ENCODE measurements at places on chromosomes 2 and 18.

DNA sequence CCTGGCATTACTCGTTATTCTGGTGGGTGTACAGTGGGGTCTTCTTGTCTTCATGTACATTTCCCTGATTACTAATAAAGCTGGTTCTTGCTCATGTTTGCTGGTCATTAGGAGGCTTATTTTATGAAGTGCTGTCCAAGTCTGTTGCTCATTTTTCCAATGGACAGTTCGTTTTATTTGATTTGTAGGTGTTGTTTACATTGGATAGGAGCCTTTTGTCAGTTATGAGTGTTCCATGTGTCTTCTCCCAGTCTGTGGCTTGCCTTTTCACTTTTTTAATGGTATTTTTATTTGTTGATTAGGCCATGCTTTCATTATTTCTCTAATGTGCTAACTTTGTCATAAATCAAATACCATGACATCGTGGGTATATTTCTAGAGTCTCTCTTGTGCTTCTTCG lies 51.9 kb downstream of the CEP192 start:
- DNase-seq = no peak

- no peak for DNase-seq
Measured at GRCh38 chr2:44707945-44708660, 233.4 kb upstream of the SIX3 start.

DNA sequence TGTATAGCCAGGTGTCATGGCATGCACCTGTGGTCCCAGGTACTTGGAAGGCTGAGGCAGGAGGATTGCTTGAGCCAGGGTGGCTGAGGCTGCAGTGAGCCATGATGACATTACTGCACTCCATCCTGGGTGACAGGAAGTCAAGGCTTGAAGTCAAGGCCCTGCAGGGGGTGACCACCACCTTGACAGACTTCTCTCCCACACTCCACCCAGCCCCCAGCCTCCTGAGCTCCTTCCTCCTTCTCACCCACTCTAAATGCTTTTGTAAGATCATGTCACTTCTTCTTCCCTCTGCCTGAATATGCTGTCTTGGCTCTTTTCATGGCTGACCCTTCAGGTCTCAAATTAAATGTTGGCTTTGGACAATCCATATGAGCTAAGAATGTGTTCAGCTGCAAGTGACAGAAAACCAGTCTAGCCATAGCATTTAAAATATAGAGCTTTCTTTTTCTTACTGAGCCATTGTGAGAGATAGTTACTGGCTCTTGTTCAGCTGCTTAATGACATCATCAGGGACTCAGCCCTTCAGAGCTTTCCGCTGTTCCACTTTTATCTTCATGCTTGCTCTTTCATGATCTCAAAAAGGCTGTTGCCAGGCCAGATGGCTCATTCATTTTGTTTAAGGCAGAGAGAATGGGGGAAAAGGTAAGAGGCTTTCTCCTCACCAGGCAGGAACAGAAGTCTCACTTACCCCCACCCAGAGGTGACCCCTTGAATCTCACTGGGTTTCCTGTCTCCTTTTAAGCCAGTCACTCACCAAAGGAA lies 36.7 kb upstream of the TTC39C start:
- no peak for DNase-seq

DNA sequence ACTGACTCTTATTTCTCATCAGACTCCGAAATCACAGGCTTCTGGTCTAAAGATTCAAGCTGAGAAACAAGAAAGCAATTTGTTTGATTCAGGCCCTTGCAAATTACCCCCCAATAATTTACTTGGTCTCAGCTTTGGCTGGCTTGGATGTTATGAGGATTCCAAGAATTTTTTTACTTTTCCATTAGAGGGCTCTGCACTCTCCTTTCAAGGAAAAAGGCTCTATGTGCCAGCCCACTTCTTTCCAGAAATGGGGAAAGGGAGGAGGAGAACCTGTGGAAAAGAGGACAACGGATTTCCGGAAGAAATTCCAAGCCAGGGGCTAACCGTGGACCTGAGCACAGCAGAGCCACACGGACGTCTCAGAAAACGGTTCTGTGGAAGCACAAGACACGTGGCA lies 44.4 kb downstream of the BCL11A start:
- no peak for DNase-seq

- DNase-seq = no peak
Measured at GRCh38 chr2:137947728-137948336, 16.4 kb upstream of the HNMT start.

GRCh38 chr2:11346023-11346482 lies 1.6 kb upstream of the ROCK2 start:
- DNase-seq = no peak

- DNase-seq = no peak
Measured at GRCh38 chr2:128502200-128502599, 183.5 kb upstream of the HS6ST1 start.

DNA sequence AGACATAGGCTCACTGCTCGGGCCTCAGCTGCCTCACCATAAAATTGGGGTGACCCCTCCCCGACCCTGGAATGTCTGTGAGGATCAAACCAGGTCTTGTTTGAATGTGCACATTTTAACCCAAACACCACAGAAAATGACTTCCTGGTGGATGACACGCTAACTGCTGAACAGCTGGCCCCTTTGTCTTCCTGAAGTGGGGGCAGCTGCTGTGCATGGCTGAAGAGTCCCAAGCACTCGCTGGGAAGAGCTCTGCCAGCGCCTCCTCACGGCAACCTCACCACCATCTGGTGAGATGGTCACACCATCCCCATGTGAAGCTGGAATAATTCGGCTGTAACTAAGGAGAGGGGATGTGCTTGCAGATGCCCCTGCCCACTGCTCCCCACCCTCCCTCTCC lies 34.0 kb downstream of the AQP12A start:
- DNase-seq = no peak

GRCh38 chr2:203740871-203741281 lies 34.4 kb downstream of the CD28 start:
- DNase-seq = no peak

GRCh38 chr18:9147440-9148202 lies 11.0 kb downstream of the ANKRD12 start:
- DNase-seq = peak; percentile 67

- DNase-seq = peak; percentile 58
Measured at GRCh38 chr2:171598713-171599319, 76.5 kb downstream of the CYBRD1 start.

GRCh38 chr2:124153713-124154112 lies 128.6 kb downstream of the CNTNAP5 start:
- no peak for DNase-seq

GRCh38 chr2:228224410-228224809 lies 42.9 kb upstream of the SPHKAP start:
- no peak for DNase-seq

- no peak for DNase-seq
Measured at GRCh38 chr2:204201507-204201906, 264.9 kb downstream of the ICOS start.

GRCh38 chr18:63410792-63411191 lies 11.5 kb downstream of the VPS4B start:
- DNase-seq = no peak

- no peak for DNase-seq
Measured at GRCh38 chr2:108215794-108216211, 24.0 kb upstream of the SULT1C3 start.

GRCh38 chr2:8090748-8091700 lies 590.8 kb upstream of the ID2 start:
- peak; percentile 12 for DNase-seq

DNA sequence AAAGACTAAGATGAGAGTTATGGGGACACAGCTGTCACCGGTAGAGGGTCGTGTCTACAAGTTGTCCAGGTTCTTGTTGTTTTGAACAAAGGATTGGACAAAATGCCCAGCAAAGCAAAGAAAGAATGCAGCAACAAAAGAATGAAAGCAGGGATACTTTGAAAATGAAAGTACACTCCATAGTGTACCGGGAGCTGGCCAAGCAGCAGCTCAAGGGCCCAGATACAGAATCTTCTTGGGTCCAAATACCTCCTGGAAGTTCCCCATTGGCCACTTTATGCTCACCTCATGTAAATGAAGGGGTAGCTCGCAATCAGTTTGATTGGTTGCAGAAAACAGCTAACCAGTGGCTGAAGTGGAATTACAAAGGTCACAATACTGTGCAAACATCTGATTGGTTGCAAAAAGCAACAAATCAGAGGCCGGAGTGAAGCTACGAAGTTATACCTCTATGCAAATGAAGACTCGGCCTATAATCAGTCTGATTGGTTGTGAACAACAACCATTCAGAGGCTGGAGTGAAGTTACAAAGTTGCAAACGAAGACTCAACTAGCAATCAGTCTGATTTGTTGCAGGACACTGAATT lies 474.9 kb upstream of the TMEFF2 start:
- DNase-seq = no peak

DNA sequence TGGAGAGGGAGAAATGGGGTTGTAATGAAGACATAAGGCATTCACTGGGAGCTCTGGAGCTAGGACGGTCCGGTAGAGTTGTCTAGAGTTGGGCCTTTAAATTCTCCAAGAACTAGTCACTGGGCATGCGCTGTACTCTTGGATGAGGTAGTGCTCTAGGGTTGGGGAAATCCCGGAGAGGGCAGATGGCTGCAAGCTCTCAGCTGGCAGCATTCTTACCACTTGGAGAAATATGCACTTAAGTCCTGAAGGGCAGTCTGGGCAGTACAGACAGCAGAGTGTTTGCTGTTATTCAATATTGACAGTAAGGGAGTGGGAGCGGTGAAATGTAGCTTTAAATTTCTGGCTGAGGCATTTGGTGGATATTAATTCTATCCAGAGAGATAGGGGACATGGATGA lies 214.6 kb downstream of the RDH14 start:
- DNase-seq = no peak

DNA sequence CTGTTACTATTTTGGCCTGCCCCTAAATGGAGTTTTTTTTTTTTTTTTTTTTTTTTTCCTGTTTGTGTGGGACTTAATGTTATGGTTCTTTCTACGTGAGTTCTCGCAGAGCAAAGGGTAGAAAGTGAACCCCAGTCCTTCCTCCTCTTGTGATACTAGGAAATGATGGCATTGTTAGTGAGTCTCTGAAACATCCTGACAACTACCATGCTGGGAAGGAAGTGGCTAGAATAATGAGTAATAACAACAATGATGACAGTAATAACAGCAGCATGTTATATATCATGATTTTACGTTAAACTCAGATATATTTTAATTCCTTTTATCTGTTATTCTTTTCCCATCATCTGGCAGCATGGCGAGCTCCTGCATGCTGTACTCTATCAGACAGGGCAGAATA lies 216.2 kb upstream of the LINC00305 start:
- DNase-seq = no peak

GRCh38 chr18:75324686-75325257 lies 102.7 kb downstream of the SMIM21 start:
- DNase-seq = no peak

- DNase-seq = no peak
Measured at GRCh38 chr2:79512442-79513401, at the start of gene CTNNA2. Gene CTNNA2, plus strand, starts transcription at chr2:79513051.

- DNase-seq = no peak
Measured at GRCh38 chr2:127278959-127279358, 15.0 kb downstream of the ERCC3 start.

GRCh38 chr18:69518989-69519388 lies 118.3 kb downstream of the DOK6 start:
- DNase-seq = no peak

GRCh38 chr18:35549564-35549963 lies 32.0 kb upstream of the GALNT1 start:
- DNase-seq = no peak

DNA sequence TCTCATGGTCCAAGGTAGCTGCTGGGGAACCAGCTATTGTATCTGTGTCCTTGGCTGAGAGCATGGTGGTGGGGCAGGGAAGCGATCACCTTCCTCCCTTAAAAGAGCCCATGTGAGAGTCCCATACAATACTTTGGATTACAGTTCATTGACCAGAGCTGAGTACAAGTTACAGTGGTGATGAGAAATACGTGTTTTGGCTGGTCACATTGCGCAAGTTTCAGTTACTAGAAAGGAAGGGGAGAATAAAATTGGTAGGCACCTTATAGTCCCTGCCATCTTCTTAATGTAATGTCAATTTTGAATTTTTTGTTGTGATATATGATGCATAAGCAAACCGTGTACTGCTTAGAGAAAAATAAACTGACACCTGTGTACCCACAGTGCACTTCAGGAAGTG lies 67.7 kb downstream of the ZNF407 start:
- DNase-seq = no peak

- DNase-seq = peak; percentile 88
Measured at GRCh38 chr2:212815453-212815852, 276.9 kb upstream of the ERBB4 start.

DNA sequence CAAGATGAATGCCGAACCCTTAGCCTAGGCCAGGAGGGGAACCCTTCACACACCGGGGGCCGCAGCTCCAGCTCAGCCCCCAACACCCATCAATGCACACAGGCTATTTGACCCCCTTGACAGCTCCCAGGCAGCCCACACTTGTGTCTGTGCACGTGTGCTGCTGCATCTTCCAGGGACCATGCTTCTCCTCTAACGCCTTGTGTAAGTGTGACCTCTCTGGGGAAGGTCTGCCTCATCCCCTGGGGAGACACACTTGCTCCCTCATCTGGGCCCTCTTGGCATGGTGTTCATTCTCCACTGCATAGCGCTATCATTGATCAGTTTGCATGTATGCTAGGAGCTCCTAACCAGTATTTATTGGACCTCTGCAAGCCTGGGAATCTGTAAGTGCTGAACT lies 120.0 kb upstream of the FHL2 start:
- DNase-seq = no peak

DNA sequence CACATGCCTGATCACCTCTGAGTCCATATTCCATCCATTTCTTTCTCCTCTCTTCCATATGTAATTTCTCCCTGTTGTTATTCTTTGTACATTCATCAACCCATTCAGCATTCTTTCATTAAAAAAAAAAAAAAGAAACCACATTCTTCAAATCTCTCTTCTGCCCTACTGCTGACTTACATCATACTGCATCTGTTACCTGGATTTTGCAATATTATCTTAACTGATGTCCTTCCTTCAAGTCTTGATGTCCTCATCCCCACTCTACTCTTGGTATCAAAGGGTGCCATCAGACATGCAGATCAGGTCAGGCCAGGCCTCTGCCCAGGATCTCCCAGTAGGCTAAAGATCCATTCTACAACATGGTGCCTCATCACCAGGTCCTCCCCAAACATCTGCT lies 90.6 kb downstream of the SGPP2 start:
- DNase-seq = no peak

- no peak for DNase-seq
Measured at GRCh38 chr2:234730066-234730640, 221.7 kb upstream of the SH3BP4 start.

DNA sequence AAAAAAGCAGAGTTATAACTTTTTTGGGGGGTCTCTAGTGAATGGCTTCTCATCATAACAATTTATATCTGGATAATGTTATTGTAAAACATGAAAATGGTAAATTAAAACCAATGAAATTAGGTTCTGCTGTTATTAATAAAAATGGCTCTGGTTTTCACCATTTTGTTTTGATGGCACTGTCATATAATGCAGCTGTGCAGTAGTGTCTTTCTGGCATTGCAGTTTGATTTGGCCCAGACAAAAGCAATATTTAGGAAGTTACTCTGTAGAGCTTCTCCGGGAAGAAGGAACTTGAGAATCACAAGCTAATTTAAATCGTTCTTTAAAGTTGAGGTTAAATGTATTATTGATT lies 15.1 kb upstream of the NT5C1B start:
- DNase-seq = no peak

DNA sequence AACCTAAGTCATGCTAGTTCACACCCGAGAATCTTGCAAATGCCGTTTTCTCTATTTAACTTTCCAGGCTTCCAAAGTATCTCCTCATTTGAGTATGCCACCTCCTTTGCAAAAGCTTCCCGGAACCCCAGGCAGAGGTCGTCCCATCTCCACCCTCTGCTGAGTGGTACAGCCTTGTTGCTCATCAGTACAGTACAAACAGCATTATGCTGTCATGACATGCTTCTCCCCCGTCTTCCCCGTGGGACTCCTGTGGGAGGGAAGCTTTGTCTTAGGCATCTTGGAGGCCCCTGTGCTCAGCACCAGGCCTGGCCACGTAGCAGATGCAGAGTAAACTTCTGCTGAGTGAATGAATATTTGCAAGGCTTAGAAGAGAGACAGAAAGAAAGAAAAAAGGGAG lies 102.7 kb downstream of the CDCA7 start:
- DNase-seq = no peak

Measured in immature natural killer cell (primary cell).